Metanephros (tissue), 2 donors: ENCODE measurements at places on chromosomes 3 and 15. TPM values are rescaled to one million over a fixed set of nuclear protein-coding genes. Genes with fewer than 3 reads are reported as not detected.

Gene GOLGA8K
- total RNA-seq: not detected

Gene ZNF860
- total RNA-seq: 2.2 TPM

Gene SETMAR
- 18.6 TPM for total RNA-seq

Gene COL8A1
- 13.0 TPM for total RNA-seq

Gene GPR176
- 14.4 TPM for total RNA-seq

Gene HESX1
- 0.76 TPM for total RNA-seq

Gene PIERCE2
- total RNA-seq: 2.6 TPM
